ENCODE measurements at places on chromosomes 16 and 17.

GRCh38 chr17:63960430-63960829, 12.3 kb downstream of the SCN4A start:
- DNase-seq = no peak

DNA sequence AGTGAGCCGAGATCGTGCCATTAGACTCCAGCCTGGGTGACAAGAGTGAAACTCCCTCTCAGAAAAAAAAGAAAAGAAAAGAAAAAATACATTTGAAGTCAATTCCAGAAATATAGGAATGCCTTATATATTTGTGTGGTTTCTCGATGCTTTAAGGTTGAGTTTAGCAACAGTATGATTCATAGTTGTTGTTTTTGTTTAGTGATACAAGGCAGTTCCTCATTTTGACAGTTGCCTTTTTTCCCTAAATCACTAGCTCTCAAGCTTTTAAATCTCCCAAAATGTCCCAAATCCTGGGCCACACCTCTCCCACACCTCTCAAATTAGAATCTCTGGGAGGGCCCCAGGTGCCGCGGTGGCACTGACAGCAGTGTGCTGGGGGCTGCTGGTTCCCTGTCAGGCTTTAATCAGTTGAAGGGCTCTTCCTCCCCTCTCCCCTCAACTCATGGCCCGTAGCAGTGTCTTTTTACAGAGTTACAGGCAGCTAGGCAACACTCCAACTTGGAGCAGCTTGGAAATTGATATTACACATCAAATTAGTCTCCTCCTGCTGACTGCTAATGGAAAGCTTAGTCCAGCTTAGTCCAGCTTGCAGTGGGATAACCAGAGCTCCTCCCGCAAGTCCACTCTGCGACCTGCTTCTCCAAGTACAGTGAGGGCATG, 58.4 kb downstream of the EPN2 start:
- no peak for DNase-seq

- no peak for DNase-seq
Measured at GRCh38 chr17:82932518-82933310, 92.9 kb upstream of the ZNF750 start.

DNA sequence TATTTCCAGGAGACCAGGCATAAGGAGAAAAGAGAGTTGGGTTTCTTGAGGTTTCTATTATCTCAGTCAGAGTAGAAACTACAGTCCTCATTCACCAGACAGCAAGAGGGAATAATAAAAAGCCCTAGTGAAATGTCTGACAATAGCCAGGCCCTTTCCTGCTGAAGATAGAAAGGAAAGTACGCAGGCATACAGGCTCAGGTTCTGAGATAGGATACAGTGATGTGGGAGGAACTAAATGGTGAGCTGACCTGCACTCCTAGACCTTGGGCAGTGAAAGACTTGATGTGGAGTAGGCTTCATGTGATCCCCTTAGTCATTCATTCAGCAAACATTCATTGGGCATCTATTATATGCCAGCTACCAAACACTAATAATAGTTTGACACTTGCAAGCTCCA, 14.9 kb downstream of the ZNF821 start:
- no peak for DNase-seq

- DNase-seq = no peak
Measured at GRCh38 chr16:1548727-1549126, 15.3 kb downstream of the TMEM204 start.

GRCh38 chr17:43879723-43880419, 27.5 kb downstream of the MPP2 start:
- no peak for DNase-seq

- no peak for DNase-seq
Measured at GRCh38 chr17:74116087-74116717, 87.3 kb upstream of the RPL38 start.

GRCh38 chr17:37640015-37640414, 3.2 kb downstream of the DDX52 start:
- no peak for DNase-seq

GRCh38 chr16:4227040-4227332, 14.9 kb downstream of the SRL start:
- DNase-seq = no peak

DNA sequence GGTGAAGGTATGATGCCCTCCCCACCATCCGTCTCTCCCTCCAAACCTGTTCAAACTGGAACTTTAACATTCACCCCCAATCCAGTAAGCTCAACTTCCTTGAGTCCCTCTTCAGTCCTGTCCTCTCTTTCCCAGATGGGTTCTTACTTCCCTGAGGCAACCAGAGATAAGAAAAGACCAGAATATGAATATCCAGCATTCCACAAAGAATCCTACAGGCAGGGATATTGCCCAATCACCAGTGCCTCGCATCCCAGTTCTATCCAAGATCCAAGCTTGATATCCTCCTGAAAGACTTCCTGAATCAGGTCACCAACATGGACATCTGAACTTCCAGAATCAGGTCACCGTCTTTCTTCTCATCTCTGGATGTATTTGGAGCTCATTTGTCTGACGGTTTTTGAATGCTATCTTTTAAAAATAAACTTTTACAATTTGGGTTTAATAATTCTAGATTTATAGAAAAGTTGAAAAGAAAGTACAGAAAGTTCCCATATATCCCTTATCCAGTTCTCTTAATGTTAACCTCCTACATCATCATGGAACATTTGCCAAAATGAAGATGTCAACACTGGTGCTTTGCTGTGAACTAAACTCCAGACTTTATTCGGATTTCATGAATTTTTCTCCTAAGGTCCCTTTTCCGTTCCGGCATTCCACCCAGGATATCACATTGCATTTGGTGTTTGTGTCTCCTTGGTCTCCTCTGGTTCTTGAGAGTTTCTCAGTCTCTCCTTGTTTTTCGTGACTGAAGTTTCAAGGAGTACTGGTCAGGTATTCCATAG, 13.7 kb upstream of the COL1A1 start:
- DNase-seq = no peak

DNA sequence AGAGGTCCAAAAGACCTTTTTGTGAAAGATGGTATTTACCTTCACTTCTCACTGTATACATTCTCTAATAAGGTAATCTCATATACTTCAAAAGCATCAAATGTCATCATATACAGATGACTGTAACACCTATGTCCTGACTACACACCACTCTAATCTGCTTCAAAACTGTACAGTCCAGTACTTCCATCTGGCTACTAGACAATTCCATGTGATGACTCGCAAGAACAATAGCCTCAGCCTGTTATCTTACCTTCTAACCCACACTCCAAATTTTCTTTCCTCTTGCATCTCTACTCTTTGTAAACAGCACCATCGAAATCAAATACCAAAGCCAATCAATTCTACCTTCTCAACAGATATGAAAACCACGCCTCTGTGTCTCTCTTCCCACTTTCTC, 24.1 kb downstream of the MYO1D start:
- DNase-seq = no peak

GRCh38 chr16:72532906-72533410, 361.0 kb upstream of the PMFBP1 start:
- DNase-seq = no peak

DNA sequence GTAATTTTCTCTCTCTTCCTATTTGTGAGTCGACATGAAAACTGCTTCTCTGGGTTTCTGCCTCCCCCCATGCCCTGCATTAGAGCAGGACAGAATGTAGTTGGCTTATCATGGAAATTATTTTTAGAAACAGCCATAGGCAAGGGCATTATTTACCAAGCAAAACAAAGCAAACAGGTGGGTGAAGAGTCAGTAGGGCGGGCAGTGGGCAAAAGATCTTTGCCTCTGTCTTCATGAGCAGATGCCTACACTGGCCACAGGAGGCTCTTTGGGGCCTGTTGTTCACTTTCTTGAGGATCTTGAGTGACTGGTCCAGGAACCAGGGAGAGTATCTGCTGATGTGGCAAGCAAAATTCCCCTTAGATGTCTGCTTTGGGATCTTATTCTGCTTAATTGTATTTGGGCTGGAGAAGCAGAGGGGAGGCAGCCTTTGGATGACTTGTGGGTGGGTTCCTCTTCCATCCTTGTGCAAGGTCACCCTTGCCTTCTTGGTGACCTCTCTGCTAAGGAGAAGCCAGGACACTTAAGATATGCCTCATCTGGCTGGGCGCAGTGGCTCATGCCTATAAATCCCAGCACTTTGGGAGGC, 42.5 kb upstream of the CLEC19A start:
- no peak for DNase-seq

DNA sequence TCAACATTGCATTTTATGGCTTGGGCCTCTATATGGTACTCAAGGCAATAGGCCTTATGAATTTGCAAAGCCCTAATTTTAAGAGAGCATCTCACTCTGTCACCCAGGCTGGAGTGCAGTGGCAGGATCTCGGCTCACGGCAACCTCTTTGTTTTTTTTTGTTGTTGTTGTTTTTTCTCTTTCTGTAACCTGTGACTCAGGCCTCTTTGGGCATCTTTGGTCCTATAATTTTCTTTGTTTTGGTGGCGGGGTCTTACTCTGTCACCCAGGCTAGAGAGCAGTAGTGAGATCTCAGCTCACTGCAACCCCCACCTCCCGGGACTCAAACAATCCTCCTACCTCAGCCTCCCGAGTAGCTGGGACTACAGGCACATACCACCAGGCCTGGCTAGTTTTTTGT, 21.8 kb upstream of the HERPUD1 start:
- no peak for DNase-seq

DNA sequence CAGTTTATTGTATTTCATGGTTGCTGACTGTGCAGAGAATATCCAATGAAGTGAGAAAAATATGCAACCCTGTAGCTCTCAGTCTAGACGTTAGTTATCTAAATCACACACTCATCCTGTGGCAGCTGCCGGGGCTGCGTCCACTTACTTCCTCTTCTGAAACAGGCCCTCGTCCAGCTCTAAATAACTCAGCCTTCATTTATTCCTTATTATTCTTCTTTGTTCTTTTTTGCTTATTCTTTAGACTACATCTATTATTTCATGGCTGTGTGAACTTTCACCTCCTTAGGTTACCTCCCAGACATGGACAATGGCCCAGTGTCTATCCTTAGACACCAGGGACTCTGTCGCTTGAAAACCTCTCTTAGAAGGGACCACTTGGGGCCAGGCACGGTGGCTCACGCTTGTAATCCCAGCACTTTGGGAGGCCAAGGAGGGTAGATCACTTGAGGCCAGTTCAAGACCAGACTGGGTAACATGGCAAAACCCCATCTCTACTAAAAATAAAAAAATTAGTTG, 3.4 kb upstream of the THUMPD1 start:
- DNase-seq = no peak

DNA sequence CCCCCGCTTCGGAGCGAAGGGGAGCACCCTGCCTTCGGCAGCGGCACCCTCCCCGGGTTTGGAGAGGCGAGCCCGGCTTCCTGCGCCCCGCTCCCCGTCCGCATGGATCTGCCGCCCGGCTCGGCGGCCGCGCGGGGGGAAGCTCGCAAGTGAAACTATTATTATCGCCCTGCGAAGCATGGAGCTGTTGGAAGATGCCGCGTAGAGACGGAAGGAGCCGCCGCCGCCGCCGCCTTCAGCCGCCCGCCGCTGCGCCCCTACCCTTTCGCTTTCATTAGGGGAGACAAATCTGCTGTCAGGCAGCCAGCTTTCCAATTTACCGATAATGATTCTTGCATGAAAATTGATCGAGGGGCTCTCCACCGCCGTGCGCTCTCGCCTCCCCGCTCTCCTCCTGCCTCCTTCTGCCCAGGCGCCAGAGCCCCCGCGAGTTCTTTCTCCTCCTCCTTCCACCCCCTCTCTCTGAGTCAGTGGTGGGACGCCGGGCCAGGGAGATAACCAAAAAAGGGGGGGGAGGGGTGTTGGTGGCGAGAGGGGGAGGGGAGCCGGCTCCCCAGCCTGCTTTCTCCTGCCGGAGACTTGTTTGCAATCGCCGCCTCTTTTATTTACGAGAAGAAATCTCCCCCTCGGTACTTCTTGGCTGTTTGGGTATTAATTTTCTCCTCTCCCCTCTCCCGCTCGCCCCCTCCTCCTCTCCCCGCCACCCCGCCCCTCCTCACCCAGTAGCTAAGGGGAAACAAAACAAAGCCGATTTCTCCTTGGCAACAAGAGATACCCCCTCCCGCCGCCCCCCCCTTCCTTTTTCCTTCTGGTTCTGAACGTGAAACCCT, 58.0 kb upstream of the GSE1 start:
- no peak for DNase-seq

GRCh38 chr17:5695480-5695879, 111.2 kb upstream of the NLRP1 start:
- no peak for DNase-seq

- peak; percentile 39 for DNase-seq
Measured at GRCh38 chr16:80656711-80657150, 115.9 kb downstream of the DYNLRB2 start.

DNA sequence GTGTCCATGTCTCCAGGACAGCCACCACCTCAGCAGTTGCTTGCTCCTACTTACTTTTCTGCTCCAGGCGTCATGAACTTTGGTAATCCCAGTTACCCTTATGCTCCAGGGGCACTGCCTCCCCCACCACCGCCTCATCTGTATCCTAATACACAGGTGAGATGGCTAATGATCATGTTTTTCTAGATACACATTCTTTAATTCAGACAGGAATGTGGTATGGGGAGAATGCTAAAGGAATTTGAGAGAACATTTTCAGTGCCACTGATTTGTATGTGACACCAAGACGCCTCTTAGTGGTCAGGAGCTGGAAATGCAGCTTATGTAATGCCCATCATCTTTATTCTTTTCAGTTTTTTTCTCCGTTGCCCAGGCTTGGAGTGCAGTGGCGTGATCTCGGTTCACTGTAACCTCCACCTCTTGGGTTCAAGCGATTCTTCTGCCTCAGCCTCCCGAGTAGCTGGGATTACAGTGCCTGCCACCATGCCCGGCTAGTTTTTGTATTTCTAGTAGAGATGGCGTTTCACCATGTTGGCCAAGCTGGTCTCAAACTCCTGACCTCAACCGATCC, 8.9 kb upstream of the RAPGEFL1 start:
- no peak for DNase-seq

GRCh38 chr16:88286301-88286923, 96.3 kb upstream of the ZNF469 start:
- no peak for DNase-seq

GRCh38 chr16:62036101-62036801, at the start of gene CDH8:
CDH8 (minus strand) TSS chr16:62036438; CDS start chr16:62021403, 15,035 bp downstream.
- no peak for DNase-seq

- DNase-seq = no peak
Measured at GRCh38 chr17:83083368-83084201, 4.2 kb downstream of the METRNL start.

- DNase-seq = no peak
Measured at GRCh38 chr17:37026531-37026869, 77.7 kb downstream of the AATF start.

- no peak for DNase-seq
Measured at GRCh38 chr17:33939959-33940358, 315.1 kb upstream of the CCL2 start.

- DNase-seq = no peak
Measured at GRCh38 chr16:69438465-69438864, 14.0 kb downstream of the CYB5B start.
